Germinal center (tissue), 1 donor: ENCODE measurements at places on chromosomes 1 and 21.

DNA sequence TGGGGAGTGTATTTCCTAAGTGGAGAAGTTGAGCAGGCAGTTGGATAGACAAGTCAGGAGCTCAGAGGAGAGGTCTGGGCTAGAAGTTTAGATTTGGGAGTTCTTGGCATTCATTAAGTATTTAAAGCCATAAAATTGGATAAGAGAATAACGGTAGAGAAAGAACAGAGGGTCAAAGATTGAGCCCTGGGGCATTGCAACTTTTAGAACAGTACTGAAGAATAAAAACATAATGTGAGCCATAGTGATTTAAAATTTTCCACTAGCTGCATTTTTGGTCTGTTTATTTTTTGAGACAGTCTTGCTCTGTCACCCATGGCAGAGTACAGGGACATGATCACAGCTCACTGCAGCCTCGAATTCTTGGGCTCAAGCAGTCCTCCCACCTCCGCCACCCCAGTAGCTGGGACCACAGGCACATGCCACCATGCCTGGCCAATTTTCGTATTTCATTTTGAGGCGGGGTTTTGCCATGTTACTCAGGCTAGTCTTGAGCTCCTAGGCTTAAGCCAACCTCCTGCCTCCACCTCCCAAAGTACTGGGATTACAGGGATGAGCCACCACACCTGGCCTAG lies 85.9 kb upstream of the SOX13 start:
- DNase-seq = no peak

- peak; percentile 77 for DNase-seq
Observed at GRCh38 chr1:24189528-24189927, 2.4 kb upstream of the IFNLR1 start.

DNA sequence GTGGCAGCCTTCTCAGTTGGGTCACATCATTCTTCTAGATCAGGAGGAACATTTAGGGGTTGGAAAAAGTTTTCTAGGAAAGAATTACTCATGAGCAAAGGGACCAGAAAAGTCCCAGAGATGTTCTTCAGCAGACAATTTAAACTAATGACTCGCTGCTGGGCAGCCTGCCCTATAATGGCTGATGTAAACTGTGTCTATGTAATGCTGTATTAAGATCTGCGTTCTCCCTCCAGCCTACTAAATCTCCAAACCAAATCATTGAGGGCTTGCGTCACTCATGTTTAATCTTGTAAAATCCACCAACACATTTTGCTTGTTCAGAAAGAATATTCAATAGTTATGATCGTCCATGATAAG lies 92.1 kb downstream of the LRRC8C start:
- DNase-seq = no peak

GRCh38 chr1:182715531-182715930 lies 31.1 kb upstream of the RGS8 start:
- DNase-seq = no peak

GRCh38 chr1:198108636-198109370 lies 48.0 kb upstream of the NEK7 start:
- no peak for DNase-seq

- DNase-seq = no peak
Observed at GRCh38 chr1:11156963-11157362, 32.2 kb upstream of the ANGPTL7 start.

DNA sequence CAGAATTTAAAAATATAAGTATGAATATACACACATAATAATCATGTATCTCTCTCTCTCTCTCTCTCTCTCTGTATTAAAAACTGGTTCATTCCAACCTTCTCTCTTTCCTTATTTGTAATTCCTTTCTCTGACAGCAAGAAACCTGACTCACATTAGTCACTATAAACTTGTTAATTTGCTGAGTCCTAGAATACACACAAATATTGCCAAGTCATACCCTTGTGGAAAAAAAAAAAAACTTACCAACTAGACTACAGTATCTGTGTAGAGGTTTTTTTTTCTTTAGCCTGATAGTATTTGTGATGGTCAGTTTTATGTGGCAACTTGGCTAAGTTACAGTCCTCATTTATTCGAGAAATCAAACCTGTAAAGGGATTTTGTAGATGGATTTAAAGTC lies 26.3 kb upstream of the NHLH2 start:
- DNase-seq = no peak

DNA sequence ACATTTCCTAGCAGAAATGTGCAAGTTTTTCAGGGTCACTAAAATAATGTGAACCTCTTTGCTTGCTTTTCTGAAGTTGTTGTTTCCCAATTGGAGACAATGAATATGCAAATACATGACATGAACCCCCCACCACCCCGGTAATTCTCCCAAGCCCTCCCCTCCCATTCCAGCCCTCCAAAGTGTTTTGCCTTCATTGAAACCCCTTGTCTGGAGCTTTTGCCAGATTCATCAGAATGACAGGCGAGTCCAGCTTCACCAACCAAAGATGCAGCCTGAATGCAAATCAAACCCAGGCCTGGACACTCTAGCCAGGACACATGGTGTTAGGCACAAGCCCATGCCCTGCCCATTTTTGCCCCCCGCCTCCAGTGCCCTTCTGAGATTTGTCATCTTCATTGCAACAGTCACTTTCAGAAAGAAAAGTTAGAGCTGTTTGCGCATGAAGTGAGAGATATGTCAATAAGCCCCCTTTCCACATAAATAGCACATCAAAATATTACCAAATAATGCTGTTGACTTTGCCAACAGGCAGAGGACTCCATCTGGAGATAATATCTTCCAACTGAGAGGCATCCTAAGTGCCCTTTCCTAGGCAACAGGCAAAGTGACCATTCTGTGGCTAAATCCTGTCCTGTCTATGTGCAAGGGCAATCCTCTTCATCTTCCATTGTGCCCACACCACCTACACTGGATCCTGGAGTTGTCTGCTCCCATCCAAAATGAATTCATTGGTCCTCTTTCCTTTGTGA lies 145.6 kb upstream of the NFIA start:
- no peak for DNase-seq

GRCh38 chr1:169885207-169885606 lies 8.5 kb downstream of the SCYL3 start:
- no peak for DNase-seq

- no peak for DNase-seq
Observed at GRCh38 chr1:84758968-84759491, 68.8 kb upstream of the SSX2IP start.

- no peak for DNase-seq
Observed at GRCh38 chr1:30600258-30600657, 123.1 kb downstream of the MATN1 start.

DNA sequence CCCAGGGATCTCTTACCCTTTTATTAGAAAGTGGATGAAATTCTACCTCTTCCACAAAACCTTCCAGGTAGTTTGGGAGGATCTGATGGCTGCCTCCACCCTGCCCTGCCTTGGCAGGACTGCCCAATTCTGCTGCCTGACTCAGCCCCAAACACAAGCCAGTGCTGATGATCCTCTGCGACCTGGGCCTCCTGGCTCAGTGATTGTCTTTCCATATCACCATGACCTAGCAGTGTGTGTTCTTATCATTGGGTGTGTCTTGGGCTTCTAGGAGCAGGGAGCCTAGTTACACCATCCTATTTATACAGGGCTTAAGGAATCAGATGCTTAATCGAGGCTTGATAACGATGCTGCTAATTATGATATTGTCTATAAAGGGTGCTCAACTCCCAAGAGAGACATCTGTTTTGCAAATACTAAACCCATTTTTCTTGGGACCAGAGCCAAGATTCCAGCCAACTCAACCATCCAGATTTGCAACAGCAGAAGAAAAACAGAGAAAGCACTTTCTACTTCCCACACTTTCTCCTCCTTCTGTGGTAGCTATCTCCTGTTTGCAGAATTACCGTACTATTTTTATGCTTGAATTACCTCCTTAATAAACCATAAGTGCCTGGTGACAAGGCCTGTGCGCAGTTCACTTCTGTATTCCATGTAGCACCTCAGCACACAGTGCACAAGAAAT lies 36.5 kb upstream of the KIF21B start:
- no peak for DNase-seq
